CD4-positive, alpha-beta T cell treated with Interleukin-4 for 4 hours (primary cell): ENCODE measurements at places on chromosomes 6 and 20.

DNA sequence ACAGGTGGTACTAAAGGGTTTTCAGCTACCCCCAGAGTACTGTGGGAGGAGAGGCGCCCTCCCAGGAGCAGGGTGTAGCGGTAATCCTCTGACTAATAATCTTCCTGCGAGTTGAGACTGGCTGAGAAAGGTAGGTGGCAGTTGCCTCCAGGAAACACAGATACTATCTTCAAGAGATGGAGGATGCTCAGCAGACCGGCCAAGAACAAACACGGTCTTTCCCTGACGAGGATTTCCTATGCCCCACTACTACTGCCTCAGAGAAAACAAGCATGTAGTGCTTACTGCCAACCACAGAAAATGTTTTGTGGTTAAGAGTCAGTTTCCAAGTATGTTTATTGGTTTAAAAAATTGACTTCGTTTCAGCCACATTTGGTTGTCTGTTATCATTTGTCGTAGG is 26.8 kb downstream of the C6orf89 start:
- DNase-seq, result peak; percentile 88

GRCh38 chr6:25138934-25139415 is 140.2 kb upstream of the CARMIL1 start:
- peak; percentile 34 for DNase-seq

DNA sequence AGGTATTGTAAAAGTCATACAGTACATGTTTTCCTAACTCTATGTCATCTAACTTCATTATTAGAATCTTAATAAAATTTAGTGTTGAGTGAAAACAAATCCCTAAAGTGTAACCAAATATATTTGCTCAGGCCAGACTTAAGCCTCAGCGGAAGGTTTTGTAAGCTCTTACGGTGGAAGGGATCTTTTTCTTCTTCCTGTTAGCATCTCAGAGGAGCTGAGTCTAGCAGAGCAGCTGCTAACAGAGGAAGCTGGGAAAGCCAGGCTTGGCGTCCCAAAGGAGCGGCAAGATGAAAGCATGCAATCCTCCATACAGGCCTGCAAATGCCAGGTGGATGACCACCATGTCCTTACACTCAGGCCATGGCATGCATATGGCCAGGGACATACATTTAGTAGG is 72.4 kb downstream of the ADTRP start:
- no peak for DNase-seq

DNA sequence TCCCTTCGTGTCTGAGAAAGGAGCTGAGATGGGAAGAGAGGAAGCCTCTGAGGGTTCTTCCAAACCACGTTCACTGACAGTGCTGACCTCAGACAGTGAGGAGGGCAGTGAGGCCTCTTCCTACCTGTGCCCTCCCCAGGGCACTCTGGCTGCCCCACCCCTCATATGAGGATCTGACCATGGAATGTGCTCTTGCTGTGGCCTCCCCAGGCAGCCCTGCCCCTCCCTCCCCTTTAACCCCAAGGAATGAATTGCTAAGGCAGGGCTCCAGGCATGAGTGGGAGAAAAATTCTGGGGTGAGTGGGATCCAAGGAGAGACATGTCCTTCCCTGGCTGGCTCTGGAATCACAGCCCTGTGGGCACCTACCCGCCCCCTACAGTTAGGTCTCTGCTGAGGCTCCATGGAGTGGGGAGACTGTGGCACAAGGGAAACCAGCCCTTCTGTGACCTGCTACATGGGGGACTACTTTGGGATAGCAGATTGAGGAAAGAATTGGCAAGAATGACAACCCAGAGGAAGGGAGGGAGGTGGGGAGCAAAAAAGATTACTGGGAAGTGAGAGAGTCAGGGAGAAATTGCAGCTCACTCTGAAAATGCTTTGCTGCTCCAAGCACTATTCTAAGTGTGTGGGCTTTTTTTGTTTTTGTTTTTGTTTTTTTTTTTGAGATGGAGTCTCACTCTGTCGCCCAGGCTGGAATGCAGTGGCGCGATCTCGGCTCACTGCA is 29.4 kb downstream of the TNXB start:
- DNase-seq, result no peak

- no peak for DNase-seq
These were observed 248.4 kb downstream of the PACRG start for GRCh38 chr6:162976141-162976540.

GRCh38 chr6:161107779-161108730 is 116.5 kb downstream of the MAP3K4 start:
- DNase-seq, result no peak

DNA sequence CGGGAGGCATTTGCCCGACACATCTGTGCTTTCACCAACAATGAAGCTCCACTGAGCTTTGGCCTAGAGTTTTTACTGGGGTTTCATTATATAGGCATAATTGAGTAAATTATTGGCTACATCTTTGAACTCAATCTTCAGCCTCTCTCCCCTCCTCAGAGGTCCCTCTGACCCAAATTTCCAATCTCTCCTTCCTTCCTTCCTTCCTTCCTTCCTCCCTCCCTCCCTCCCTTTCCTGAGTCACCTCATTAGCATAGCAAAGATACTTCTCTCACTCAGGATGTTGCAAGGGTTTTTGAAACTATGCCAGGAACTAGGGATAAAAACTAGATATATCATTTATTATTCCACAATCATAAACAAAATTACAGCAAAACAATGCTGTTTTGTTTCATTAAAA is 238.2 kb upstream of the PRND start:
- DNase-seq, result no peak

- no peak for DNase-seq
These were observed 26.9 kb downstream of the TFAP2B start for GRCh38 chr6:50845499-50846143.

DNA sequence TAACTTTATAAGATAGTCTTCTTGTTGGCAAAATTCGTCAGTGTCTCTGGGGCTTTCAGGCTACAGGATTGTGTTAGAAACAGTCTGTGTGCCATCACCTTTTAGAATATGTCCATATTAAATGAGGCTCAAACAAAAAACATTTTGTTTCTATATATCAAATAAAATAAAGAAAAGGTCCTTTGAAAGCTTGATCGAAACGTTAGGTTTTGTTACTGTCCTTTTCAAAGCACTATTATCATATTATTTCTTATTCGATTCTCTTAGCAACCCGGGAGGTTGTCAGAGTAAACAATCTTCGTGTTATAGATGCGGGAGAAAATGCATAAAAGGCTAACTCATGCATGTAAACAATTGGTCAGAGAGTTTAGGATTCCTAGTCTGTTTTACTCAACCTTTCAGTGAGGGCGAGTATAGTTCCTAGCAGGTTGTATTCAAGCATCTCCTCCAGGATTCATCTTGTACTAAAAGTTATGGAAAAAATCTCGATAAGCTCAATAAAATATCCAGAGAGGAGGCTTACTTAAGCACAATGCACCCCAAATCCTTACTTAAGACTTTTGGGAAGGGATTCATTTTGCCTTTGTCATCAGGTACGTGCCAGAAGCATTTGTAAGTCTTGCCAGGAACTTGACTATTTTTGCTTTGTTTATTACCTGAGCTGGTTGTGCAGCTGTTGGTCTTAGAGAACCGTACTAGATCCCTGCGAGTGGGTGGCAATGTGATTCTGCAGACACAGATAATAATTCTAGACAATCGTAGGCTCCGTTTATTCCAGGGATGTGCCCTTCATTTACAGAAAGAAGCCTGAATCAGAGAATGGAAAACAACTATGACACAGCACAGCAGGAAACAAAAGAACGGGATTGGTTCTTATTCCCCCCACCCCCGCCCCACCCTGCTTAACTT is 159.6 kb upstream of the ZNF217 start:
- no peak for DNase-seq

- no peak for DNase-seq
These were observed 39.4 kb upstream of the RGS17 start for GRCh38 chr6:153170511-153170910.

DNA sequence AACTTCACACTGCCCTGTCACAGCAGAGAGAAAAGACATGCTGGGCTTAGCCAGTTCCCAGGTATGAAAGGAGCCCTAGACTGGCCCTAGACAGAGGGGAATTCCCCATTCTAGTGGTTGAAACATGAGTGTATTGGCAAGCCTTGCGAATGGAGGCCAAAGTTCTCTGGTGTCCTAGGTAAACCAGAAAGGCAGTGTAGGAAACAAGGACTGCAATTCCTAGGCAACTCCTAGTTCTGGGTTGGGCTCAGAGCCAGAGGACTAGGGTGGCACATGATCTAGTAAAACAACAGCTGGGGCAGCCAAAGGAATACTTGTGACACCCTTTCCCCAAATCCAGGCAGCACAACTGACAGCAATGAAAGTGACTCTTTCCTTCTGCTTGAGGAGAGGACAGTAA is 265.0 kb upstream of the EPHA7 start:
- DNase-seq, result no peak

DNA sequence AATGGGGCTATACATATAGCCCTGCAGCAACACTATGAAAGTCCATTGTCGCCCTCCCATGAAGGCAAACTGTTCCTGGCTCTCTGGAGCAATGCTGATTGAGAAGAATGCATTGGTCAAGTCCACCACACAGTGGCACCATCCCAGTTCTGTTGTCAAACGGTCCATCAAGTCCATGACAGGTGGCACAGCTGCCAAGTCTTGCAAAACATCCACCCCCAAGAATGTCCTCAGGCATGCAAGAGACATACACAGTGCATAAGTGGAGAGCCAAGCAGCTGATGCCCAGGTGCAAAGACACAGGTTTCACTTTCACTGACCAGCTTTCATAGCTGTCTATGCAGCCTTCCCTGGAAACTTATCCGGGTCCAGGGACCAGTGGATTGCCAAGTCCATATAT is 17.5 kb downstream of the ZNF391 start:
- DNase-seq, result no peak

- DNase-seq, result no peak
These were observed 106.9 kb upstream of the CCDC28A start for GRCh38 chr6:138666636-138667035.

- DNase-seq, result no peak
These were observed 8.8 kb downstream of the DLGAP4 start for GRCh38 chr20:36314734-36315544.
